NCI-H2029 (cell line): ENCODE measurements at places on chromosomes 1 and 21.
A peak's percentile ranks its signal among the peaks of the same experiment; 100 is the strongest.

- DNase-seq = no peak
Observed at GRCh38 chr1:56432166-56432971, 147.0 kb downstream of the PLPP3 start.

- no peak for DNase-seq
Observed at GRCh38 chr1:116288201-116288598, 84.8 kb upstream of the ATP1A1 start.

- no peak for DNase-seq
Observed at GRCh38 chr1:65393347-65393746, 27.1 kb upstream of the LEPR start.

- no peak for DNase-seq
Observed at GRCh38 chr1:5709976-5710375, 282.2 kb downstream of the NPHP4 start.

DNA sequence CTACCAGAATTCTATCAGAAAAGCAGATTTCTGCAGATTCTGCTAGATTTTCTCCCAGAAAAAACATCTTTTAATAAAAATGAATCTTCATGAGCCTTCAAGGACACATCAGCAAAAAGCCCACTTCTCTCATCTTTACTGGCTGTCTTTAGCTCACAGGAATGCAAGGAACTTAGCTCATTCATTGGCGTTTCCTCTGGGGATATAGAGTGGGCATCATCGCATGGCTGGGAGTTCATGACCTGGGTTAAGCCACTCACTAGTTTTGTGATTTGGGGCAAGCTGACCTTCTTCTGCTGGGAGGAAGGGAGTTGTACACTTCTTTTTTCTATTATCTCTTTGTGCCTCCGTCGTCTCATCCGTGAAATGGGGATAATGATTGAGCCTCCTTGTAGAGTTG lies 149.7 kb downstream of the KAZN start:
- no peak for DNase-seq

GRCh38 chr1:202186327-202186726 lies 7.3 kb upstream of the LGR6 start:
- DNase-seq = no peak

- no peak for DNase-seq
Observed at GRCh38 chr1:201021630-201022492, 1.7 kb downstream of the KIF21B start.

DNA sequence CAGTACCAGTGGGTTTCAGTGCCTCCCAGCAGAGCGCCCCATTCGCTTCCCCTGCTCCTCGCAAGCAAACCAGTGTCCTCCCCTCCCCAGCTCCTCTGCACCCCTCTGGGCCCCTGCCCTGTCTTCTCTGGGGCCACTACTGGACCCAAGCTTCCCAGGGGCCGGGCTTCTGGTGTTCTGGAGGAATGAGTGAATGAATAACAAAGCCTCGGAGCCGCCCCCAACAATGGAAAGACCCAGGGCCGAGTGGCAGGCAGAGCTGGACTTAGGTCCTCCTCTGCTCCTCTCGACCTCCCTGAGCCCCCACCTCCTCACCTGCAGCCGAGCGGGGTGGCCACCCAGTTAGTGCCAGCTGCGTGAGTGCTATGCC lies 37.6 kb downstream of the MATN1 start:
- DNase-seq = no peak

GRCh38 chr1:10628685-10629084 lies 153.9 kb downstream of the PEX14 start:
- DNase-seq = no peak

GRCh38 chr1:25135909-25136308 lies 96.4 kb downstream of the SYF2 start:
- no peak for DNase-seq

- no peak for DNase-seq
Observed at GRCh38 chr1:165161130-165161529, 195.4 kb downstream of the LMX1A start.

DNA sequence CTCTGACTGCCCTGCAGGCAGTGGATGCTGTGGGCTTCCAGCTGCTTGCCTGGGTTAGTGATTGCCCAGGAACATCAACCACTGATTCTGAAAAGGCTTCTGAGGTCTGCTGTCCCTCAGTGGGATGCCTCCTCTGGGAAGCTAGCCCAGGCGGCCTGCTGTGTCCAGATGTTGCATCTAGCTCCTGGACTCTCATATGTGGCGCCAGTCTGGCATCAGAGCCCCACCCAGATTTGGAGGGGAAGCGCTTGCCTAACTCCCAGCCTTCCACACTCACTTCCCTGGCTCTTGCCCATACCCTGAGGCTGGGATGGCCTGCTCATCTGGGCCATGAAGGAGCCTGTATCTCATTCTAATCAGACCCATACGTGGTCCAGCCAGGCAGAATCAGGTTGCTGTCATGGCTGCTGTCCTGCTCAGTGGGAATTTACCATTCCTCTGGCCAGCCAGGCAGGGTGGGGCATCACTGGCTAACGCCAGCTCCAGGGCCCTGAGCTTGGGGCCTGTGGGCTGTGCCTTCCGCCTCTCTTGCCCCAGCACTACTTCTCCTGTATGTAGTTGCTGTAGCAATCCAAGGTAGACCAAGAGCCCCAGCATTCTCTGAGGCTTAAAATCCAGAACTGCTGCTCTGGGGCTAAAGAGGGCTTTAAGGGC lies 4.1 kb downstream of the CSF1 start:
- no peak for DNase-seq

DNA sequence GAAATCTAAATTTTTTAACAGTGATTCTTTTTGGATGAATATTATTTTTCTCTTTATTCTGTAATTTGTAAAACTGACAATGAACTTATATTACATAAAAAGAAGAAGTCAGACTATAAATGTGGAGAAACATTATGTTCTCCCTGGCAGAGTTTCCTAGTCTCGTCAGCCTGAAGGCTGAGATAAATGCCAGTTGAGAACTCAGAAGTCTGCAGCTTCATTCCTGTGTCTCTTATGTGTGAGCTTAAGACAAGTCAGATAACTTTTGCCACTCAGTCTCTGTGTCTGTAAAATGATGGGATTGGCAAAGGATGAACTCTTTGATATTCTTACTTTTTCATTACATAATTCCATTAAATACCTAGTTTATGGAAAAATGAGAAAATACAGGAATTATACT lies 568.8 kb upstream of the ZRANB2 start:
- DNase-seq = no peak

GRCh38 chr1:160097911-160098851 lies at the start of gene IGSF8:
IGSF8 (minus strand) TSS chr1:160098619; CDS start chr1:160098472, 147 bp downstream.
- DNase-seq = peak; percentile 96

DNA sequence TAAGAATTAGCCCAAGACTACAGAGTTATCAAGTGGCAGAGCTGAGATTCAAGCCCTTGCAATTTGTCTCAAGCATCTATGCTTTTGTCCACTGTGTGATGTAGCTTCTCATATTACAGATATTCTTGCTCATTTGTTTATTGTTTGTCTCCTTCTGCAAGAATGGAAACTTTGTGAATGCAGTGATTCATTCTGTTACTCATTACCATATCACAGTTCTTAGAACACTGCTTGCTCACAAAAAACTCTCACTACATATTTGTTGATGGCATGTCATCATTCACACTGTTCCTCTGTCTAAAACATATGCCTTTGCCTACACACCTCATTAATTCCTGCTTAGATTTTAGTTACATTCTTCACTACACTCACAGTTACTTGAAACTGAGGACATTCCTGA lies 1198.9 kb downstream of the PLA2G4A start:
- DNase-seq = no peak

GRCh38 chr1:199804526-199804925 lies 223.0 kb upstream of the NR5A2 start:
- no peak for DNase-seq

DNA sequence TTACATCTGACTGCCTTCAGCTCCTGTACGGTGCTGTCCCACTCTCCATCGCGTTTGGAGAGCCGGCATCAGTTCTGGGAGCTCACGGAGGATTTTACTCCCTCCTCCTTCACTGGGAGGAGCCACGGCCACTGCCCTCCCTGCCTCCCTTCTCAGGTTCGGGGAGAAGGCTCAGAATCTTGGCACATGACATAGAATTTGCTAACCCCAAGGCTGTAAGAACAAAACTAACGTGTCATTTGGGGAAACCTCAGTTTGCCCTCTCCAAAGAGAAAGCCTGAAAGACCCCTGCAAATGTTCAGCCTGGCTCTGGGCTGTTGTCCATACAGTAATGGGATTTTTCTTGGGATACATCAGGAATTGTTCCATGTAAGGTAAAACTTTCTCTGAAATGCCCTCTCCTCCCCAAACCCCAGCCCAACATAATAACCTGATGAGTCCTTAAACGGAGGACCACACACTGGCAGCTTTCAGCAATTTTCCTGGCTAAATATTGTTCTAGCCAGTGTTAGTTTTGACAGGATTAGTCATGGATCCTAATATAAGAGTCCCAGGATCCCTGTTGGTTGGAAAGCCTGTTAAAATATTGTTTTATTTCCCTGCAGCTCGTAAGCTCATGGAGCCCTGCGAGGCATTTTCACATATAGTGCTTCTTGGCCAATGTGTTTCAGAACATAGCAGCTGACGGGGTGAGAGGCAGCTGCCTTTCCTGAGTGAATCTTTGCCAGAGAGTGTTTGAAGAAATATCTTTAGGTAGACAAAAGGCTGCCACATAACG lies 98.8 kb downstream of the RHOU start:
- DNase-seq = no peak

- peak; percentile 13 for DNase-seq
Observed at GRCh38 chr1:197737916-197738315, 37.4 kb downstream of the DENND1B start.

DNA sequence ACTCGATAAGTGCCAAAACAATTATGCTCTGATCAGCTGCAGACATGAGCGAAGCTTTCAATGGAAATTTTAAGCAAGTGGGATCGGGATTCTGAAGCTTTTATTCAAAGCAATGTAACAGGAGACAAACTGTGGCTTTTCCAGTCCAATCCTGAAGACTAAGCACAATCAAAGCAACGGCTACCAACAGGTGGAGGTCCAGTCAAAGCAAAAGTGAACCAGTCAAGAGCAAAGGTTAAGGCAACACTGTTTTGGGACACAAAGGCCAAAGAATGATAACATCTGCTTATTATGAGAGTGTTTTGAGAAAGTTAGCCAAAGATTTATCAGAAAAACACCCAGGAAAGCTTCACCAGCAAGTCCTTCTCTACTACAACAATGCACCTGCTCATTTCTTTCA lies 170.1 kb downstream of the SEC16B start:
- no peak for DNase-seq

- no peak for DNase-seq
Observed at GRCh38 chr1:76176000-76176399, 101.5 kb downstream of the ST6GALNAC3 start.

- peak; percentile 1 for DNase-seq
Observed at GRCh38 chr1:163361123-163361934, 39.6 kb downstream of the NUF2 start.

- no peak for DNase-seq
Observed at GRCh38 chr1:170369417-170369816, 162.5 kb upstream of the GORAB start.

DNA sequence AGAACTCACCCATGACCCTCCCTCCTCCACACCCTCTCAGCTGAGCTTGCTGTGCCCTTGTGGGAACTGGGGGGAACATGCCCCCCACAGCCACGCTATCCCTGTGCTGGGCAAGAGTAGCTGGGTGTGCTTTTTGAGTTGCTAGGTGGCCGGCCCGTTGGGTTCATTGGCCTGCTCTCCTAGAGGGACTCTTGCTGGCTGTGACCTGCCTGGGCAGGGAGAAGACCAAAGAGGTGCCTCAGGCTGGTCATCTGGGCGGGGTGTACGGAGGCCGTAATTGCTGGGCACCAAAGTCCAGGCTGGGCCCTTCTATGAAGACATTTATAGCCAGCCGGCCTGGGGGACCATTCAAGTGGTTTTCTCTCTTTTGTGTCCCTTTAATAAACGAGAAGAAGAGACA lies 138.3 kb upstream of the ZBTB40 start:
- no peak for DNase-seq

DNA sequence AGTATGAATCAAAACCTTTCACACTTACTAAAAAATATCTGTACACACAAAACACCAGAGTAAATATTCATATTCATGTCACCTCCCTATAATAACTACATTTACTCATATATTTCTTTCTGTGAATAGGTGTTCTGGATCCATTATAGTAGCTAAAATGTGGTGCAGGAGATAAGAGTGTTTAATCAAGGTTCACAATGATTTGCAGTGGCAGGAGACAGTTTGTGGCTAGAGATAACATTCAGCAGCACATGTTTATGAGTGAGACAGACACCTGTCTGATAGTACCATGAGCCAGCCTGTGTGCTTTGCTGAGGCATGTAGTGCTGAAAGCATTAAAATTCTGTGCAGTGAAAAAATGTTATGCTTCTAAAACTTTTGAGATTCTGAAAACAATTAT lies 410.3 kb downstream of the SRGAP2C start:
- no peak for DNase-seq

GRCh38 chr1:183636334-183636682 lies 725 bp upstream of the ARPC5 start:
- DNase-seq = no peak

GRCh38 chr1:237975376-237975775 lies 84.7 kb upstream of the ZP4 start:
- no peak for DNase-seq

DNA sequence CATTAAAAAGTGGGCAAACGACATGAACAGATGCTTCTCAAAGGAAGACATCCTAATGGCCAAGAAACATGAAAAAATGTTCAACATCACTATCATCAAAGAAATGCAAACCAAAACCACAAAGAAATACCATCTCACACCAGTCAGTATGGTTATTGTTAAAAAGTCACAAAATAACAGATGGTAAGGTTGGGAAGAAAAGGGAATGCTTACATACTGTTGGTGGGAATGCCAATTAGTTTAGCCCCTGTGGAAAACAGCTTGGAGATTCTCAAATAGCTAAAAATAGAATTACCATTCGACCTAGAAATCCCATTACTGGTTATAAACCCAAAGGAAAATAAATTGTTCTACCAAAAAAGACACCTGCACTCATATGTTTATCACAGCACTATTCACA lies 369.4 kb downstream of the KCNH1 start:
- no peak for DNase-seq

GRCh38 chr1:229268505-229268904 lies 2.4 kb upstream of the RAB4A start:
- DNase-seq = no peak

- no peak for DNase-seq
Observed at GRCh38 chr21:44931501-44932407, 8.1 kb upstream of the SLX9 start.

DNA sequence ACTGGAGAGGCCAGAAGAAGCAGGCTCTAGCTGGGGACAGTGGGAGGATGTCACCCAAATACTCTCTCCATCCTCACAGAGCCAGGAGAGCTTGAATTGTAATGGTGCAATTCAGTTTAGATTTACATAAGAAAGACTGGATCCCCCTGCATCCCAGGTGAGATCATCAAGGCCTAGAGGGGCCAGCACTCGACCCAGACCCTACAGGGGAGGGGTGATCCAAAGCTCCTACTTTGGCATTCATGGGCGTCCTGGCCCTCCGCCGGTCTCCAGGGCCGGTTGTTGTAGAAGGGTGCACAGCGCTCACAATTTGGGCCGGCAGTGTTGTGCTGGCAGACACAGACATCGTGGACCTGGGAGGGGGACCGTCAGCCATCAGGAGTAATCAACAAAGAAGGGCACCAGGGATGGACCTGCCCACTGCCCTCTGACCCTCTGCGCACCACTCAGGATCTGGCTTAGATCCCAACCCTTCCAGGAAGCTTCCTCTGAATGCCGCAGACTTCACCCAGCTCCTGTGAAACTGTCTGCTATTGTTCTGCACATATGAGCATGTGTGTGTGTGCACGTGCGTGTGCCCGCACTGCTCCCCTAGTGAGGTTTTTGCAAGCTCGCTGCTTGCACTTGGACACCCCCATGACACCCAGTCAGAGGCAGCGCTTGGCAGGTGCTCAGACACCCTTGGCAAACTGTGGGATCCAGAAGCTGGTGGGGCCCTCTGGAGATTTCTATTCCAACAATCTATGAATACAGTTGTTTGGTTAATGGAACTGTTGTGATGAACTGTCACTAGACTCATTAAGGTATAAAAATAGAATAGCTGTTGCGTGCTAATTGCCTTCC lies 21.6 kb downstream of the LAMB3 start:
- DNase-seq = no peak
